ENCODE measurements at places on chromosomes 3 and 15.

GRCh38 chr15:60128710-60129109, 124.6 kb downstream of the FOXB1 start:
- no peak for DNase-seq

DNA sequence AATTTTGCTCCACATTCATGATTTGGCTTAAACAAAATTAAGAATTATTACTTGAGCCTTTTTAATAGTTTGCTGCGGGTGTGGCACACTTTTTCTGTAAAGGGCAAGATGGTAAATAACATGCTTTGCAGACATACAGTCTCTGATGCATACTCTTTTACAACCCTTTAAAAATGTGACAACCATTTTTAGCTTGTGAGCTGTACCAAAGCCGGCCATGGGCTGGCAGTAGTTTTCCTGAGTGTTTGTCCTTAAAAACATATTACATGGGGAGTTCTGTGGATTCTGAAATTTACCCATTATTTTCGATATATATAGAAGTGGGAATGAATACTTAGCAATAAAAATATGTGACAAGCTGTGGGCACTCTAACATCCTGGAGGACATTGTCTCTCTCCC, 163.4 kb downstream of the FNDC3B start:
- no peak for DNase-seq

GRCh38 chr3:123420416-123420968, 28.4 kb downstream of the ADCY5 start:
- DNase-seq: no peak

GRCh38 chr15:94412979-94413746, 181.8 kb downstream of the MCTP2 start:
- no peak for DNase-seq

DNA sequence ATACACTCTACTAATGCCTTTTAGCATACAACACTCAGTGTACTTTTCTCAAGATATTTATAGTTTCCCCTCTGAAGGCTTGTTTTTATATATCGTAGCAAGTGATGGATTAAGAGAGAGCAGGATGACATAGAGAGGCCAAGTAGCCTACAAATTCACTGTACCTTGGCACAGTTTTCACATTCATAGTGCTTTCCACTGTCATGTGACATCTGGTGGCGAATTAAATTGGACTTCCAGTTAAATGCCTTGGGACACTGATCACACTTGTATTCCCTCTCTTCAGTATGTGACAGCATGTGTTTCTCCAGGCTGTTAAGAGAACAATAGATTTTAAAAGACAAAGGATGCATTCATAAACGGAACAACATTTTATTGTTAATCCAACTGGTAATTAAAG, 541.1 kb downstream of the MECOM start:
- DNase-seq: no peak

DNA sequence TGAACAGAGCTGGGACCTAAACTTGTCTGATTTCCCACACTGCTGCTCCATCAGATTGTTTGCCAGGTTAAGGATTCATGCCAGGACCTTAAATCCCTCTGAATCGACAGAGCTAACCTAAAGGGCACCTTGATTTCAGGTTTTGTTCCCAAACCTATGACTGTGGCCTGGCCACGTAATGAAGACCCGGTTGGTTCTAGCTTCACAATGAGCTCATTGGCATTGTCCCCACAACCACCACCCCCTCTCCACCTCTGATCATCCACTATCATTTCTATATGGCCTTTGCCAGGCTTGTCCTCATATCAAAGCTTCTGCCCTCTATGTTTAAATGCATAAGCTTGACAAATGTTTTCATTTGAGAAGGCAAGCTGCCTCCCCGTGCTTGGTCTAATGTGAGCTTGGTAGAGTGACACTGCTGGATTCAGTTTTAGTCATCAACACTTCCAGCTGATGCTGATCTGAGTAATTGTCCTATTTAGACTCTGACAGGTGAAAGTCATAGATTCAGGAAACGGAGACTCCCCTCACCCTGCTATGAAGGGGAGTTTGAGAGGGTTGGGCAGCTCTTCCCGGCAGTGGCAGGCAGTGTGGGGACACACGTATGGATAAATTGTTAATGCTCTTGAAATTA, 407.1 kb upstream of the CFAP20DC start:
- no peak for DNase-seq

- DNase-seq: no peak
Measured at GRCh38 chr3:148128136-148128535, 569.6 kb upstream of the AGTR1 start.

GRCh38 chr3:73624017-73624820, 522 bp downstream of the PDZRN3 start:
- no peak for DNase-seq

DNA sequence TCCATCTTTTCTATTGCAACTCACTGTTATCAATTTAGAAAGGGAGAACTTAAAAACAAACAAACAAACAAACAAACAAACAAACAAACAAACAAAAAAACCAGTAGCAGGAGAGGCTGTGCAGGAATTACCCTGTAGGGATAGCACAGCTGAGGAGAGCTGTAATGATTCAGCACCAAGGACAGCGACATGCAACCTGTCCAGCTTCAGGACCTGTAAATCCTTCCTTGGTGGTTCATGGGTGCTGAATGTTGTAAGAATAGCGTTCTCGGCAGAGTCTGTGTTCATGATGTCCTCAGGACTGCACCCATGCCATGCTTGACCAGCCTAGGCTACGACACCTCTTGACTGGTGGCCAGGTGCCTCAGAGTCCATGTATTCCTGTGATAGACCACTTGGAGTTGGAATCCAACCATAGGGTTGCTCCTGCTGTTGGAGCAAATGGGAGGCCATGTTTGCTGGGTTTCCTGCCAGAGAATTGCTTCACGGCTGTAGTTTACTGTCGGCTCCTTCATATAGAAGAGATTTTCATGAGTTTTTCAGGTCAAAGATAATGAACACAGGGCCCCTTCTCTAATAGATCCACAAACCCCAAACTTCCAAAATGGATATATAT, 65.9 kb downstream of the CACNA2D3 start:
- peak; percentile 16 for DNase-seq

GRCh38 chr3:12982619-12983101, 90.6 kb downstream of the IQSEC1 start:
- DNase-seq: no peak

- no peak for DNase-seq
Measured at GRCh38 chr3:65401359-65402305, 637.1 kb downstream of the MAGI1 start.

- no peak for DNase-seq
Measured at GRCh38 chr15:76577879-76578512, 241.4 kb downstream of the ISL2 start.

DNA sequence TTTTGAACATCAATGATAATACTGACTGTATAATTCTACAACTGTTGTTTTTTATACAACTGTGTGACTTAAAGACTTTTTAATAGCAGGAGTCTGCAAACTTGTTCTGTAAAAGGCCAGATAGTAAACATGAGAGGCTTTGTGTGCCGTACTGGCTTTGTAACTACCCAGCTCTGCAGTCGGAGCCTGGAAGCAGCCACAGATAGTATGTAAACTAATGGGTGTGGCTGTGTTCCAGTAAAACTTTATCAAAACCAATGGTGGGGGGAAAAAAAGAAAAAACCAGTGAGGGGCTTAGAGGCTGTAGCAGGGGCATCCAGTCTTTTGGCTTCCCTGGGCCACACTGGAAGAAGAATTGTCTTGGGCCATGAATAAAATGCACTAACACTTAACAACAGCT, 11.9 kb downstream of the ASB7 start:
- DNase-seq: no peak

DNA sequence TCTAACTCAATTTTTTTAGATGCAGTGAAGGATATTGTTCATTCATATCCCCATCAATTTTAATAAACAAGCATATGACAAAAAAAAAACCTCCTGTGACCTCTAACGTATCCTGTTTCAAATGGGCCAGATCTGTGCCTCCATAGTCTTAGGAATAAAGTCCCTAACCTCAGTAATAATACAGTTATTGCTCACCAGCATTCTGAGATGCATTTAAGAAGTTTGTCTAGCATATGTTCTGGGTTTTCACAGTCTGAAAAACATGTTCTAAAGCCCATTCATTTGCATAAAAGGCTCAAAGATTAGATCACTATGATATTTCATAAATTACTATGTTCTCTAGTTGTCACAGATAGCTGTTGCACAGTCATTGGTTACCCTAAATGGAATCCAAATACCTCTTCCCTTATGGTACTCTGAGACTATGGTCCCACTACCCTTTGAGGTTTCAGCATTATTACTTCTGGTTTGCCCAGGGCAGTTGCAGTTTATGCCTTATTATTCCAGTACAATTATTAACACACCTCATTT, 190.1 kb downstream of the ZIC4 start:
- DNase-seq: no peak

- DNase-seq: no peak
Measured at GRCh38 chr15:73922186-73923151, 3.8 kb upstream of the LOXL1 start.

GRCh38 chr15:88341653-88342052, 85.1 kb upstream of the NTRK3 start:
- DNase-seq: no peak

- DNase-seq: no peak
Measured at GRCh38 chr3:184489268-184489841, 72.2 kb upstream of the EPHB3 start.

- DNase-seq: no peak
Measured at GRCh38 chr15:46778876-46779275, 938.4 kb upstream of the SEMA6D start.

- DNase-seq: no peak
Measured at GRCh38 chr15:83793069-83793468, 139.1 kb downstream of the ADAMTSL3 start.

DNA sequence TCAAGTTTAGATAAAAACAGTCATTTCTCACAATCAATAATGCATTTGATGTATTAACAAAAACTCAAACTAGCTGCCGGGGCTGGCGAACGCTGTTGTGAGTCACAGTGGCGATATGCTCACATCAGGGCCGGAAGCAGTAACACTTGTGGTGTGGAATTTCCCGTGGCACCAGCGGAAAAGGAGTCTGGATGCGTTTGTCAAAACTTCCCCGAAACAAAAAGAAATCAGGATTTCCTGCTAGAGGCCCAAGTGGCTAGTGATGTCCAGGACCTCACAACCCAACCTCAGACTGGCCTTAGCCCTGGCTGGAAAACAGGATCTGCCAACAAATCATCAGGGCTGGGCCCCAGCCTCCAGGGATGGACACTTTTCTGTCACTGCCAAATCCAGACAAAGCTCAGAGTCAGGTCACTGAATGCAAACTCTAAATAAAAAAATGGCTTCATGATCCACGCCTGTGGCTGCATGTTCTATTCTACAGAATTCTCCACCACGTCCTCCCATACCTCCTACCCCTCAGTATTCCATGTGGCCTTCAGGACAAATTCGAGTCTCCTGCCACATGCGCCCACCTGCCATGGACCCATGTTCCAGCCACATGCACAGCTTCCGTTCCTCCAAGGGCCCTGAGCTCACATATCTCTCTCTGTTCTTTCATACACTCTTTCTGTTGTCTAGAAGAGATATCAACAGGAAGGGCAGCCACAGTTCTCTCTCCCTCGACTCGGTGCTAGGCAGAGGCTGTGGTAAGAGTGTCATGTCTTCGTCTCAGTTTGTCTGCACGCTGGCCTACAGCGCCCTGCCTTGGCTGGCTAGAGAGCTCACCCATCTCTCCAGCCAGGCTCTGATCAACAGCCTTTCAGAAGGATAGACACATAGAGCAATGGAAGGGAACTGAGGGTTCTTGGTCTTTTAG, 35.4 kb downstream of the EHD4 start:
- DNase-seq: peak; percentile 68

- DNase-seq: peak; percentile 68
Measured at GRCh38 chr15:63601026-63601703, 4.0 kb downstream of the FBXL22 start.

DNA sequence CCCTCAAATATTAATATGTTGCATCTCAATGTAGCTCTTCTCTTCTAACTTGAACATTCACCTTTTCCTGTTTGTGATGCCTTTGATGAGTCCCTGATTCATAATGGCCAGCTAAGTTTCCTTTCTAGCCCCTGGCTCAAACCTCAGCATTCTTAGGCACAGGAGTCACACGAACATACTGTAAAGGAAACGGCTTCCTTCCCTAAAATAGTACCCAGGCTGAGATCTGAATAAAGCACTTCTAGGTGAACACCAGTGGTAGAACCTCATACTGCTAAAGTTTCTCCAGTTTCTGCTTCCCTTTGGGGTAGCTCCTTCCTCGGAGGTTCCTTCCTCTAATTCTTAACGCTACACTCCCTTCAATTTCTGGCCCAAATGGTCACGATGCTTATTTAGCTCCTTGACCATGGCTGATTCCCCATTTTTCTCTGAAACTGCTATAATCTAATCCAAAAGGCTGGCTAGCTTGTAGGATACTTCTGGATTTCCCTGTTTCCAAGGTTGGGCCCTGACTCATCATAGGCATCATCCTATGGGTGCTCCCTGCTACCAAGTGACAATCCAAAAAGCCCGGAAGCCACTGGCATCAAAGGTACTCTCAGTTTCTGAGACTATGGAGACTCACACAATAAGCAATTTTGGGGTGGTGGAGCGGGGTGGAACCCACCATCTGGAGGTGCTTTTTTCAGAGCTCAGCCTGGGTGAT, 2.4 kb downstream of the ANAPC13 start:
- no peak for DNase-seq

- no peak for DNase-seq
Measured at GRCh38 chr15:86555098-86555497, 475.4 kb downstream of the AGBL1 start.

DNA sequence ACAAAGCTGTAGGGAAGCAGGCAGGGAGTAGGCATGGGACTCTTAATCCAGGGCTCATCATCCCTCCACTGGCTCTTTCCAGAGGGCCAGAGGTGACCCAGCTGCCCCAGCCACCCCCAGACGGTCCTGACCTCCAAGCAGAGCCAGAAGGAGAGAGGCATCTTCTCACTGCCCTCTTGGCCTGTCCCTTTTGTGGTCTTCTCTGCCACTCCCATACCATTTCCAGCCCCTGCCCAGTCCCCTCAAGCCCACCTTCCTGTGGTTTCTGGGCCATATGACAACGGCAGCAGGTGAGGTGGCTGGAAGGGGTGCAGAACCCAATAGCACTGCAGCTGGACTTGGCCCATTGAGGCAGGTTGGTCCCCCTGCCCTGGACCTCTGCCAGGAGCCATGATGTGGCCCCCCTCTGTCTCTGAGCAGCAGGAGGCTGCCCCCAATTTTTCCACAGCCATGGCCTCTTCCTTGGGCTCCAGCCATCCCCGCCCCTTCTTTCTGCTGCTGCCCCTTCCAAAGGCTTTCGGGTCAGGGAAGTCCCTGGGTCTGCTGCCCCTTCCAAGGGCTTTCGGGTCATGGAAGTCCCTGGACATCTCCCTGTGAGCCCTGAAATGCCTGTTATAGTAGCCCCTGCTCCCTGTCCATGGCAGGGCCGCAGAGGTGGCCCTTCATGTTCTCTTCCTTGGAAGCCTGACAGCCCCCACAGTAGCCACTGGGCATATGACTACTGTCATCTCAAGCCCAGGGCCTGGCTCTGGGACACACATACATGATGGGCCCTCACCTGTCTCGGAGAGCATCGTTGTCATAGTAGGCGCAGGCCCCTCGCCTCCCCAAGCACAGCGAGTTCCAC, 39.5 kb upstream of the RAB6B start:
- no peak for DNase-seq
